Testis (tissue), 5 donors: ENCODE measurements at places on chromosomes 7 and 10. TPM values are rescaled to one million over a fixed set of nuclear protein-coding genes. Genes with fewer than 3 reads are reported as not detected.
A peak's percentile ranks its signal among the peaks of the same experiment; 100 is the strongest.

DNA sequence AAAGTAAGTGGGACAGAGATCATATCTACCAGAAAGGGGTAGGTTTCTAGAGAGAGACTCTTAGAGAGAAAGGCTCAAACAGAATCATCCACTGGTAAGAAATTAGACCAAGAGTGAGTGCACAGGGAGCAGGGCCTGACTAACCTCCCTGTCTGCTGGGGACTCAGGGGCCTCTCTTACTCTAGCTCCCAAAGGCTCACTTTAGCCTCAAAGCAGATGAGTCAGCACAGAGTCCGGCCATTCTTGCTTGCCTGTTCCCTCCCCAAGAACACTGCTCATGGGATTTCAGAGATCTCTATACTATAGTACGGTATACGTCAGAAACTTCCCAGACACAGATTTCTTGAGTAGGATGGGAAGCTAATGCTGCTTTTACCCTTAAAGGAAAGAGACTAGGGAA is 32.7 kb downstream of the RBM28 start:
- DNase-seq, result no peak

GRCh38 chr7:139722604-139723003 is 55.2 kb downstream of the HIPK2 start:
- DNase-seq, result no peak

The ZNF804B gene
- polyA plus RNA-seq, result not detected

DNA sequence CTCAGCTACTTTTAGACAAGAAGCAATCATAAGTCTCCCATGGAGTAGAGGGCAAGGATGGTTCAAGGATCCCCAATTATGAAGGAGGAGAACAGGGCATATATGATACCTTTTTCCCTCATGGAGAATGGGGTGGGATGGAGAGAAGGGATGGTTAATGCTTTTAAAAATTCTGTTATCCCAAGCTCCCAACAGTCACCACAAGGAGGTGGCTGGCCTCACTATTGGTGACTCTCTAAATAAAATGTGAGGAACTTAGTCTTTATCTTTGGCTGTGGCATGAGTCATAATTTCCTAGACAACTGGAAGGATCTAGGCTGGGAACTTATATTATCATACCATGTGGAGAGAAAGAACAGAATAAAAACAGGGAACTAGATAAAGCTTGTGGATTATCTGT is 297.0 kb downstream of the PHTF2 start:
- DNase-seq, result no peak

DNA sequence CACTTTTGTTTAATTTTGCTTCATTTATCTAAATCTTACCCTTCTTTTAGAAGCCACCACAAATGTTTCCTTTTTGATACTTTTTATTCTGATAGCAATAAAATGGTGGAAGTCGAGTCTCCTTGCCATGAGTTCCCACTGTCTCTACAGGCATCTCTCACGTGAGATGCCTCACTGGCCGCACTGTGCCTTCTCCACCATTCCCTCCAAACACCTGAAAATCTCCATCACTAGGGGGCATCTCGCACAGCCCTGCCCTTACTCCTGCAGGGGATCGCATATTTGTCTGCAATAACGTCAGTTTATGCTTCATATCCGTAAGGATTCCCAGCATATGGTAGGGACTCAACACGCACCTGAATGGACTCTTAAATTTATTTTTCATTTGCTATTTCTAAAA is 56.3 kb upstream of the NCAPG2 start:
- DNase-seq, result no peak

GRCh38 chr10:95281206-95281605 is 9.6 kb downstream of the PDLIM1 start:
- no peak for DNase-seq

- DNase-seq, result no peak
These were observed 29.8 kb downstream of the SHH start for GRCh38 chr7:155782466-155782865.

DNA sequence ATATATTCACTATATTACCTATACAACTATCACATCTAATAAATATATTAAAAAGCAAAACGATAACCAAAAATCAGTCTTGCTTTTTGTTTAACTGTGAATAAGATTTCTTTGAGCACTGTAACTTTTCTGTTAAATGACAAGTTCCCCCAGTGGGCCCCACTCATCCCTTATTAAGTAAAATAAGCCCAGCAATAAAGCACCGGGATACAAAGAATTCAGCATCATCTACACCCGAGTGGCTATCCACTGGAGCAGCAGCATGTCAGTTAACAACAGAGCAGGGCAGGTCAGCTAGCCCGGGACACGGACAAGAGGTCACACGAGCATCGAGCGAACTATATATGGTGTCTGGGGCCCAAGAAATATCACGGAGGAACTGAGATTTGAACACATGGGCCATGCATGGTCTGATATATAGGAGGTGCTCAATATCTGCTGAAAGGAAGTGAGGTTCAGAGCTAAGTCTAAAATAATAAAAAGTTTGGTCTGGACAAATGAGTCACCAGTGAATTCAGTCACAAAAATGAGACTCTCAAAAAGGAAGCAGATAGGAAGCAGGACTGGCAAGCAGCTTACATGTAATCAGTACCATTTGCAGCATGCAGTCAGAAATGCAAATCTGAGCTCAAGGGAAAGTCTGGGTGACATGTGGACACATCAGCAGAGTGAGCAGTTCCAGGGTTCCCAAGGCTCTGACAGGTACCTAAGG is 4.1 kb downstream of the ERCC6 start:
- no peak for DNase-seq

The FAM237B gene
- polyA plus RNA-seq, result 0.17 TPM

The PPP1R9A gene
- polyA plus RNA-seq, result 16.7 TPM

The BMPER gene
- 1.7 TPM for polyA plus RNA-seq

The UCMA gene
- polyA plus RNA-seq, result not detected

The MMD2 gene
- polyA plus RNA-seq, result 20.4 TPM

DNA sequence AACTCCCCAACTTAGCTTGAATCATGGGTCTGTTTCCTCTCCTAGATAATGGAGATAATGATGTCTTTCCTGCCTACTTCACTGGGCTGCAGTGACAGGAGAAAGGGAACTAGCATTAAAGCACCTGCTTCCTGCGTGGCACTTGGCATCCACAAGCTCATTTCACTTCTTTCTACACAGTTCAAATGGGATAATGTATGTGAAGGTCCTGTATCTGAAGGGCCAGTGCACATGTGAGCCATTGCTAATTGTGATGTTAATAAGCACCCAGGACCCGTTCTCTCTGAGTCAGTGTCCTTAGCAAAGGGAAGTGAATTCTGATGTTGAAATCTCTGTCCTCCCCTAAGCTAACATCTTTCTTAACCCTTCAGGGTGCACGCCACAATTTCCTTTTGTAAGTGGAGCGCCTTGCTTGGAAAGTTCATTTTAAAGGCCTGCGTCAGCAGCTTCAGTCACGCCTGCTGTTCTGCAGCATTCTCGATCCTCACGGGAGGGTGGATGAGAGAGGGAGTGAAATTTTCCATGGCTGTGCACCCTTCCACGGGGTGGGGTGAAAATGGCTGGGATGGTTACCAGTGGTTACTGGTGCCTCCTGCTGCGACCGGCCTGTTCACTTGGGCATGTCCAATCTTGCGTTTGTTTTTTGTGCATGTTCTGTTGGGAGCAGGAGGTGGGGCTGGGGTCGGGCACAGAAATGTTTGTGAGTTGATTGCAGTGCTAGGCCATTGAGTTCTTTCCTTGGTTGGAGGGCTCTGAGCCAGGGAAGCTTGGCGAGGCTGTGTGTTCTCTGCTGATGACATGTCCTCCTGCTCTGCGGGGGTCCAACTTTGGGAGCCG is 59.2 kb downstream of the HK1 start:
- no peak for DNase-seq

GRCh38 chr7:147089051-147089461 is 972.5 kb downstream of the CNTNAP2 start:
- DNase-seq, result no peak

- DNase-seq, result no peak
These were observed 10.6 kb downstream of the ZMIZ2 start for GRCh38 chr7:44759246-44759645.

- DNase-seq, result no peak
These were observed 63.1 kb downstream of the TNS3 start for GRCh38 chr7:47518827-47519226.

The PTPRN2 gene
- 9.3 TPM for polyA plus RNA-seq

The SMIM30 gene
- 23.2 TPM for polyA plus RNA-seq

The AKR1C8 gene
- 0.33 TPM for polyA plus RNA-seq

The HYAL4 gene
- 2.4 TPM for polyA plus RNA-seq

GRCh38 chr7:137120690-137121089 is 222.8 kb downstream of the PTN start:
- no peak for DNase-seq

The ZP3 gene
- 2.0 TPM for polyA plus RNA-seq

The CXCL12 gene
- 87.7 TPM for polyA plus RNA-seq

DNA sequence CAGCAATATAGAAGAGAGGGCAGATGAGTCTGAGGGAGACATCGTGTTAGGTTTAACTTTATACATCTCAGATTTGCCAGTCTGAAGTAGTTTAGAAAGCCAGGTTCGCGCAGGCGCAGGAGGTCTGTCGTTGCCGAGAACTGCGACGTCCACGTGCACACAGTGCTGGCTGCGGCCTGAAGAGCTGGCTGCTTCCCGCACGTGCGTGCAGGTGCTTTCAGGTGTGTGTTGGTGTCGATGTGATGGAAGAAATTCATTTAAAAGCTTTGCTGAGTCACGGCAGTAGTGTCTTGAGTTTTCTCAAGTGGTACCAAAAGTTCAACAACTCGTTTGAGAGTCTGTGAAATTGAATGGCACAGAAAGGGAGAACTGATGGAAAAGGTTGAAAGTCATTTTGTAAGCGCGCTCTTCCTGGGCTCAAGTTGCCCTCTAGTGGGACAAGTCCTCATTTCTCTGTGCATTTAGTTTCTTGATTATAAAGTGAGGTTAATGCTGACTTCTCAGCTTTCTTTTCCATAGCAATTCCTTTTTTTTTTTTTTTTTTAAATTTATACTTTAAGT is 18.6 kb downstream of the WDR37 start:
- no peak for DNase-seq

The OR2A7 gene
- polyA plus RNA-seq, result 1.1 TPM

DNA sequence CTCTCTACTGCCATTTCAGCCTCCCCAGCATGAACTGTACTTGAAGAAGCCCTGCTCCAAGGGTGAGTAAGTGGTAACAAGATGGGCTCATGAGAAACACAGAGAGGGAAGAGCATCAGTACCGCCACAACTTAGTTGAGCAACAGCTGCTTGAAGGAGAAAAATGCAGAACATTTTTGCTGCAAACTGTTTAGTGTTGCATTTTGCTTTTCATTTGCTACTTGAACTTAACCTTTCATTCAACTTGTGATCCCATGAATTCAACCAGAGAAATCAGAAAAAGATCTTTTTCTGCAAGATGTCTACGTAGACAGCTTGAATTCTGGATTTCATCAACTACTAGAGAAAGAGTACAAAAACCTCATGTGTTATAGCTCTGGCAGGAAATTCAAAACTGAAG is 40.7 kb downstream of the ANK3 start:
- DNase-seq, result no peak

GRCh38 chr7:88449410-88449809 is 142.7 kb upstream of the STEAP4 start:
- DNase-seq, result no peak

DNA sequence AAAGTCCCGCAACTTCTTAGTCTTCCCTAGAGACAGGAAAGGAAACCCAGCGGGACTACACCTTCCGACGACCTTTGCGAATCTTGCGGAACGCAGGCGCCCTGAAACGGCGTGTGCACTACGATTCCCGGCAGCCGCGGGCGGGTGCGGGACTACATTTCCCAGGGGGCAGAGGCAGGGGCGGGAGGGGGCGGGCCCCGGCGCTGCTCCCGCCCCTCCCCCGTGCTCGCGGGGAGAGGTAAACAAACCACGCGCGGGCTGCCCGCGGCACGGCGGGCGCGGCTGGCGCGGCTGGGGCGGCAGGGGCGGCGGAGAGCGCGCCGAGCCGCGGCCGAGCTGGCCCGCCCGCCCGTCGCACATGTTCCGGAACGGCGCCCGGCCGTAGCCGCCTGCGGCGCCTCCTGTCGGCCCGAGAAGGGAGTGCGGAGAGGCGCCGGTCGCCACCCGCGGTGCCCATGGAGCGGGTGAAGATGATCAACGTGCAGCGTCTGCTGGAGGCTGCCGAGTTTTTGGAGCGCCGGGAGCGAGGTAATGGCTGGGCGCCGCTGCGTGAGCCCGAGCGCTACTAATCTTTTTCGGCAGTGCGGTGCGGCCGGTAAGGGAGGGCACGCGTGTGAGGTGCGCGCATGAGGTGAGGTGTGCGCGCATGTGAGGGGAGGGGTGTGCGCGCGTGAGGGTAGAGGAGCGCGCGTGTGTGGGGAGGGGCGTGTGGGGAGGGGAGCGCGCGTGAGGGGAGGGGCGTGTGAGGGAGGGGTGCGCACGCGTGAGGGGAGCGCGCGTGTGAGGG is 18.5 kb downstream of the MXI1 start:
- DNase-seq, result peak; percentile 94

GRCh38 chr10:6669269-6669859 is 89.3 kb upstream of the PRKCQ start:
- no peak for DNase-seq

DNA sequence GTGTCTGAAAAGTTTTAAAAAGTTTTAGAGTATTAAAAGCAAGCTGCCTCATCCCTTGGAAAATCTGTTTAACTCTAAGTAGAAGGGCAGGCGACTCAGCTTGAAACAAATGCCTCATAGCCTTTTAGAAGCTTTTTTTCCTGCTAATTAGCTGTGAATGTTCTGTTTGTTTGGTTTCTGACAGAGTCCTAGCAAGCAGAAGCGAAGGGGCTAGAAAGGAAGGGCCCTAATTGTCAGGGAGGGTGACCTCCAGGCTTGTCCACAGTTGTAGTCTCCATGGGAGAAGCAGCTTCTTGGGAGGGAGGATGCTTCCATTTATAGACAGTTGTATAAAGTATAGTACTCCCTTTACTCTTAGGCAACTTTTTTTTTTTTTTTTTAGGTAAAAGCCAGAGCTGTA is 90.9 kb downstream of the DNAJC1 start:
- DNase-seq, result no peak

The SPDYE6 gene
- 6.7 TPM for polyA plus RNA-seq

The SGCE gene
- polyA plus RNA-seq, result 71.3 TPM

DNA sequence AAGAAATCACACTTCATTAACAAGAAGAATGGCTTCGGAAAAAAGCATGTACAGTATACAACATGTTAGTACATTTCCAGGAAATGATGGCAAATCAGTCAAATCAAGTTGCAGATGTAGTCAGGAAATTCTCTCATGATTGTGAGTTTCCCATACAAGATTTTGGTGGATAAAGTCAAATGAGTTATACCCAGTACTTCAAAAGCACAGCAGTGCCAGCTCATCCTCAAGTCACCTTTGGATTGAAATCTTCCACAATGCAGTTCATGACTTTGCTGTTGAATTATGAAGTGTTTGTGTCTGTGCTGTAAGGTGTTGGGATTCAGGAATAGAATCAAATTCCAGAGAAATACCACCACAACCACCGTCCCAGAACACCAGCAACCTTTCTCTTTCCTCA is 301.3 kb upstream of the BMPER start:
- DNase-seq, result no peak

- DNase-seq, result no peak
These were observed 104.1 kb upstream of the SLC25A13 start for GRCh38 chr7:96426027-96426426.

DNA sequence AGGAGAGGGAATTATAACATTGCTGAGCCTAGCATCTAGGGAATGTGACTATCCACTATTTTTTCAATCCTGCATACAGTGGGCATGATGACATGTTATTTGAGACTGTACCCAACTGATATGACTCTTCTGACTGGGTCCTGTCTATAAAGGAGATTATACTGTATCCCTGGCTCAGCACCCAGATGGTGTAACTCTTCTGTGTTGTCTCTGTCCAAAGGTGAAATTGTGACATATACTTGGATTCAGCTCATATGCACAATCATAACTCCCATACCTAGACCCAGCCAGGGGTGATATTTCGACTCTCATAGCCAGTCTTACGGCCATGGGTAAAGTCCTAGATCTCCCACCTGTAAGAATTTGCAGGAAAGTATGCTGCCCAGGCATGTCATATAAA is 59.3 kb downstream of the ZNF736 start:
- DNase-seq, result no peak

- peak; percentile 78 for DNase-seq
These were observed 994 bp upstream of the CYP51A1 start for GRCh38 chr7:92135052-92135889.
